Stimulated activated CD4-positive, alpha-beta T cell treated with anti-CD3 and anti-CD28 coated beads, Interleukin-1b, Interleukin-23, amount 100 ng/mL, for 48 hours (primary cell): ENCODE measurements at places on chromosomes 7 and 10.

GRCh38 chr10:69403519-69403918 lies 13.2 kb downstream of the TACR2 start:
- DNase-seq: no peak

GRCh38 chr7:106358103-106358663 lies 73.4 kb upstream of the NAMPT start:
- DNase-seq: no peak

DNA sequence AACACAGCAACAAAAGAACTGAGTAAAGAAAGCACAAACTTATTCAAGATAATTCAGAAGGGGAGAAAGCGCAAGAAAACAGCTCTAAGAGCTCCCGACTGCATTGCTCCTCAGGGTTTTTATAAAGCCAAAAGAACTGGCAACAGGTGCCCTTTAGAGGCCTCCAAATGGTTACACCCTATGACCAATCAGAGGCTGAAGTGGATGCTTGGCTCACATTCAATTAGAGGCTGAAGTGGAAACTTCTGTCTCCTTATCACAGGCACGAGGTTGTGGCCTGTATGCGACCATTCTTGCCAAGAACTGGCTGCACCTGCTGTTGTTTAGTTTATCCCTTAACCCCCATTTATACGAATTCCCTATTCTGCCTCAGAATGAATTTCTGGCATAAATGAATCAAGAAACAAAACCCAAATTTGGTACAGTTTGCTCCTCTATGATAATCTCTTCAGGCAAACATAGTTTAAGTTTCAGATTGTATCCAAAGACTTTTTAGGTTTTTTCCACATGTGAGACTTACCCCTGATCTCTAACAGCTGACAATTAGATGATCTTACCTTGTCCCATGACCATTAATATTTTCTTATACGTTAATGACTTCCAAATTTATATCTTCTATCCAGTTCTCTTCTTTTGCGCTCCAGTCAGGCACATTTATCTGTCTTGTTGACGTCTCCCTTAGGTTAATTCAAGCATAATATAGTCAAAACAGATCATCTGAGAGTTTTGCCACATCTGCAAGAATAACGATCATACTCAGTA lies 504.8 kb downstream of the NXPH1 start:
- no peak for DNase-seq

GRCh38 chr10:117222552-117222951 lies 18.4 kb upstream of the SLC18A2 start:
- no peak for DNase-seq

DNA sequence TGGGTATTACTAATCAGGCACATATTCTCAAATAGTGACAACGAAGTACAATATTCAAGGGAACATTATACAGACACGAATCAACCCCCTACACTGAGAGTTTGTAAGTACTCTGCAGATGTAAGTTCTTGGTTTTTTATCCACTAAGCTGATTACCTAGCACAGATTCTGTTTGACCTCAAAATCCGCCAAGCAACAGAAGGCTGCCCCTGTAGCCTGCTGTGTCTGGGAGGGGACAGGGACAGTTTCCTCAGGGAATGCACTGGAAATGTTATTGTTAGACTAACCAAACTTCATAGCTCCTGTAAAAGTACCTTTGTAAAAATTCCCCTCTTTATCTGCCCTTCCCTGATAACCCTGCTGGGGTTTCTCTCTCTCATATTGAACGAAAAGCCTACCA lies 45.2 kb upstream of the ZRANB1 start:
- no peak for DNase-seq

DNA sequence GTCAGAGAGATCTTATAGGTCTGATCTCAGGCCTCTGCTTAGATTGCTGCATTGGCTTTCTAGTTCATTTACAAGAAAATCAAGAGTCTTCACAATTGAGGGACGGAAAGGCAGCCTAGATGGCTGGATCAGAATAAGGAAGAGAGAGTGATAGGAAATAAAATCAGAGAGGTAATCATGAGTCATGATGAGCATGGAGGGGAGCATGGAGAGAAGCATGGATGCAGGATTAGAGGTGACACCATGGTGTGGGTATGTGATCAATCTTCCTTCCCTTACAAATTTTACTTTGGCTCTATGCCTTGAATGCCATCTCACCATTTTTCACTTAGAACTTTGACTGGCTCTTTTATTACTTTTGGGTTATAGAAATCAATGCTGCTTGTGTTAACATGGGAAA lies 1.4 kb downstream of the BCCIP start:
- no peak for DNase-seq

- no peak for DNase-seq
Measured at GRCh38 chr10:87849001-87849400, 14.3 kb downstream of the KLLN start.

- no peak for DNase-seq
Measured at GRCh38 chr7:46450886-46451285, 529.8 kb upstream of the IGFBP3 start.

GRCh38 chr10:44949915-44950314 lies 9.7 kb upstream of the RASSF4 start:
- no peak for DNase-seq

DNA sequence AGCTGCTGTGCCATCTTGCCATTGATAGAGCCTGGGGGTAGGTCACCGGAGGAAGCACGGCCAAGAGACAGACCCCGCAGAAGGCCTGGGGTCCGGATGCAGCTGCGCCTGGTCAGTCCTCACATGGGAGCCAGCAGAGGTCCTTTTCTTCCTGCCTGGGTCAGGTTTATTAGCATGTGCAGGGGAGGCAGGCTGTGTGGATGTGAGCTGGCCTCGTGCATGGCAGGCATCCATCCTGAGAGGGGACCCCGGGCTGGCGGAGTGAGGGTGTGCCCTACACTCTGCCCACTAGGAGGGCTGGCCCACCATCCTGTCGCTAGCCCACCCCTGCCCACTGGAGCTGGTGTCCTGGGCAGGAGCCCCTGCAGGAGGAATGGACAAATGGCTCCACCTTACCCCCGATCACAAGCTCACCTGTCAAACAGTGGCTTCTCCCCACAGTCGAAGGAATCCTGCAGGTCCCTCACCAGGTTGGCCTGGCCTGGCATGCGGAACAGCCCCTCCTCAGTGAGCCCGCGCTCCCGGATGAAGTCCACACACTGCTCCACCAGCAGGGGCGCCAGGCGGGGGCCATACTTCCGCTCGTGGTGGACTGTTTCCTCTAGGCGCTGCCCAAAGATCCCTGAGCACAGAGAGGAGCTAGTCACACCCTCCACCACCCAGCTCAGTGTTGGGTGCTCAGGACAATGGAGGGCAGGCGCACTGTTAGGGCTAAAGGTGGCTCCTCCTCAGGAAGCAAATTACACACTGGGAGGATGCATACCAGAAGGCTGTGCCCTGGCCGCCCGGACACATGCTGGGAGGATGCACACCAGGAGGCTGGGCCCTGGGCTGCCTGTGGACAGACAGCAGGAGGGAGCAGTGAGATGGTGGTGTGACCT lies 145.4 kb downstream of the ARHGAP22 start:
- DNase-seq: no peak

- DNase-seq: no peak
Measured at GRCh38 chr10:59971915-59972314, 65.6 kb upstream of the CCDC6 start.

DNA sequence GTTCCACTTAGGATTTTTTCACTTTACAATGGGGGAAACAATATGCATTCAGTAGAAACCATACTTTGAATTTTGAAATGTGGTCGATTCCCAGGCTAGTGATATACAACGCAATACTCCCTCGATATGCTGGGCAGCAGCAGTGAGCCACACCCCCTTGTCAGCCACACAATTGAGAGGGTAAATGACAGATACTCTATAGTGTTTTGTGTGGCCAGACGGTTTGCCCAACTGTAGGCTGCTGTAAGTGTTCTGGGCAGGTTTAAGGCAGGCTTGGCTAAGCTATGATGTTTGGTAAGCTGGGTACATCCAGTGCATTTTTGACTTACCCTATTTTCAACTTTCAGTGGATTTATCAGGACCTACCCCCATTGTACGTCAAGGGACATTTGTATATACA lies 169.6 kb upstream of the KIAA1217 start:
- DNase-seq: no peak

- DNase-seq: no peak
Measured at GRCh38 chr7:101739775-101740398, 77.5 kb upstream of the CUX1 start.
